NCI-H524 (cell line): ENCODE measurements at places on chromosomes 7 and 10.

DNA sequence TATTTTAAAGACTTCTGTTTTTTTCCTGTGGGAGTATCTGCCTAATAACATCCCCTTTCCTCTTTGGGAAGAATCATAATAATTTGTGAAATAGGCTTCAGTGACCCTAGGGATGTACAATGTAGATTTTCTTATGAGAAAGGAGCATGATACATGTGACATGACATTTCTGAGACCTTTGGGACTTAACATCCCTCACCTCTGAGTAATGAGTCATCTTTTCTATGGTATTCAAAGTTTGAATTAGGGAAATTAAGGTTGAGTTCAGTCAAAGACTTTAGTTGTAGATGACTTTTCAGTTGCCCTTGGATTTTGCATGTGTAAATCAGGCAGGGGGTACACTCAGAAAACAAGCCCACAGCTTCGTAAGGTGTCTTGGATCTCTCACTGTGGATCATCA lies 14.3 kb downstream of the GRK5 start:
- no peak for DNase-seq

GRCh38 chr10:970311-971149 lies 17.7 kb upstream of the GTPBP4 start:
- no peak for DNase-seq

DNA sequence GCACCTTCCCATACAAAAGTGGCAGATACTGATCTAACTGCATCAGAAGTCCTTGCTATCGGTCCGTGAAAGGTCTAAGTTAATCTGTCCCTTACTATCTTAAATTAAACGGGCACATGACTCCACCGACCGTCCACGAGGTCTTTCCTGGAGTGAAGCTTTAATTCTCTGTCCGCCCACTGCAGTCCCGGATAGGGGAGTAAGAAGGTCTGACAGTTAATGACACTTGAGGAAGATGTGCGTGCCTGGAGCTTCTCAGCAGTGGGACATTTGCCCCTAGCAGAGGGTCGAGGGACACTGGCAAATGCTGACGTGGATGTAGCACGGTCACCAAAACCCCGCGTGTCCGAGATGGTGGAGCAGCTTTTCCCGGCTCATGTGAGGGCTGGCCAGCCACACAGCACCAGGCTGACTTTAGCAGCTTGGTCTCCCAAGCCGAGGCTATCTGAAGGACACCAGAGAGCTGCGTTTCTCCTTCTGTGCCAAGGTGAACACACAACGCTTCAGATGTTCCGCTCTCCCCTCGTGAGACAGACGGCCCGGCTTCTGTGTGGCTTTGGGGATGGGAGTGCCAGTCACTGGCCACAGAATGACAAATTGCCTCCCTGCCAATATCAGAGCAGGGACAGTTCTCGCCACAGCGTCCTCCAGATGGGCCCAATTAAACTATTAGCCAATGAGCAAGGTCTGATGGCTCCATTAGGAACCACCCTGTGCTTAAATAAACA lies 86.6 kb downstream of the ADARB2 start:
- no peak for DNase-seq

DNA sequence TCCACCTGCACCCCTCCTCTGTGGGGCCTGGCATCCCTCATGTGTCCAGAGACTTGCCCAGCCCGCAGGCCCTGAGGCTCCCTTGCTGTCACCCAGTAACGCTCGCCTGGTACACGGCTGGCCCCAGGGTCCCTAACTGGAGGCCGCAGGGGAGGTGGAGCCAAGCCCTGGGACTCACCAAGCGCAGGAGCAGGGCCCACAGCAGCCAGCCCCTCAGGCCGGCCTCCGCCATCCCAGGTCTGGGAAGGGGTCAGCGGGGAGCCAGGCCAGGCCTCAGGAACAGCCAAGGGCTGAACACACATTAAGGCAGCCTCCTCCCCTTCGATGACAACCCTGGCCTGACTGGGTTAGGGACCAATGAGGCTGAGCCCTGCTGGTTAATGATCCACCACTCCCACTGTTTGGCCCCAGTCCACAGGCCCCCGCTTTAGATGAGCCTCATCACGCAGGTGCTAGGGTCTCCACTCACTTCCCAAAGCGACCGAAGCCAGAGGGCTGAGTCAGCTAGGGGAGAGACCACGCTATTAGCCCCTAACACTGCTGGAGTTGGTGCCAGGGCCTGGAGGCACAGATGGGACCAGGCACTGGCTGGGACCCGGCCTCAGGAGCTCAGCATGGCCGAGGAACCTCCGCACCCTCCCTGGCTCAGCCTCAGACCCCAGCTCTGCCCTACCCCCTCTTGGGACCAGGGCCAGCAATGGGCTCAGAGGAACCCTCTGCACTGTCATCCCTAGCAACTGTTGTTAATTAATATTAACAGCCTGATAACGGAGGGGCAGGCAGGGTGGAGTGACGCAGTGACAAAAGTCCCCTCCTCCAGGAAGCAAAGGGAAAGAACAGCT lies at the start of gene NPC1L1:
Gene NPC1L1, minus strand, starts transcription at position 303 of the 842 bp plus-strand sequence. Its CDS starts 71 bp downstream, at position 232.
- DNase-seq, result no peak

GRCh38 chr7:17126413-17127268 lies 171.8 kb upstream of the AHR start:
- DNase-seq, result no peak

DNA sequence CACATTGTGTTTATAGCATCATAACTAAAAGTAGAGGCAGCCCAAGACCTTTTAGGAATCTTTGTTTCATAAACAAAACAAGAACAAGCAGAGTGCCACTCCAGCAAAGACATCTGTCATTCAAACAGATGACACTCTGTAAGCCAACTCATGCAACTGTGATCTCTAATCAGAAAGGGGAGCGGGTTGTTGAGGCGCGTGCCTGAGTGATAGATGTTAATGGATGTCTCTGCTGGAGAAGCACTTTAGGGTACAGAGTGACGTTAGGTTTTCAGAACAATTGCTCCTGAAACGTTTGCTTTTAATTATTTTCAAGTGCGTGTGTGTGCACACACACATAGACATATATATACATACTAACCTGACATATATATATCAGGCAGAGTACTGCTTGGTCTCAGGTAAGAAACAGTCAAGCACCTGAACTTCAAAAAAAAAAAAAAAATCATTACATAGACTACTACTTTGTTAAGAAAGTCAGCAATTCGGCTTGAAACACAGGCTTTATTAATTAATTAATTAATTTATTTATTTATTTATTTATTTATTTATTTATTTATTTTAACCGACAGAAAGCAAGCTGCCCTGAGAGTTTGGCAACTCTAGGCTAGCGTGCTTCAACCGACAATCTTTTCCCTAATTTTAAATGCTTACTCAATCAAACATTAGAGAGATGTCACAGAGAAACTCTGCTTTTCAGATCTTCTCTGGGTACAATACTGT lies 109.1 kb downstream of the POU6F2 start:
- peak; percentile 29 for DNase-seq

GRCh38 chr10:124099604-124100003 lies 6.2 kb upstream of the CHST15 start:
- no peak for DNase-seq

DNA sequence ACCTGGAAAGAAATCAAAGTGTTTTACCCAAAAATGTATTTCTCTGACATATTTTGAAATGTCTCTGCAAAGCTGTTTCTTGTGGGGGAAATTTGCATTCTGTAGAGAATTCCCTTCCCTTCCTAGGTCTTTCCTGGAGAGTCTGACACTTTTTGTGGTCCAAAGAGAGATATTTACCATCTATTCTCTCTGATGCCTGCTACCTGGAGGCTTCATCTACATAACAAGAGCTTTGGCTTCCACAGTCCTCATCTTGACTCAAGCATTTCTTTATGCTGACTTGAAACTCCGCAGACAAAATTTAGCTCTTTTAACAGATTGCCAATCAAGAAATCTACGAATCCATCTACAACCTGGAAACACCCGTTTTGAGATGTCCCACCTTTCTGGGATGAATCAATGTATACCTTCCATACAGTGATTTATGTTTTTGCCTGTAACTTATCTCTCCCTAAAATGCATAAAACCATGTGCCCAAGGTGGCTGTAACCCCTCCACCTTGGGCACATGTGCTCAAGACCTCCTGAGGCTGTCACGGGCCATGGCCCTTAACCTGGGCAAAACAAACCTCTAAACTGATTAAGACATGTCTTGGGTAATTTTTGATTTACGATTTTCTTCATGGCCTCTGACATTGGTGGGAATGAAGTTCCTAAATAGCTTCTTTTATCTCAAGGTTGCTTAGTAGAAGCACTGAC lies 334.7 kb downstream of the GALNT17 start:
- DNase-seq, result no peak

- DNase-seq, result no peak
Measured at GRCh38 chr7:65749518-65749917, 123.4 kb upstream of the VKORC1L1 start.

- no peak for DNase-seq
Measured at GRCh38 chr10:133530506-133530905, 3.3 kb downstream of the CYP2E1 start.

DNA sequence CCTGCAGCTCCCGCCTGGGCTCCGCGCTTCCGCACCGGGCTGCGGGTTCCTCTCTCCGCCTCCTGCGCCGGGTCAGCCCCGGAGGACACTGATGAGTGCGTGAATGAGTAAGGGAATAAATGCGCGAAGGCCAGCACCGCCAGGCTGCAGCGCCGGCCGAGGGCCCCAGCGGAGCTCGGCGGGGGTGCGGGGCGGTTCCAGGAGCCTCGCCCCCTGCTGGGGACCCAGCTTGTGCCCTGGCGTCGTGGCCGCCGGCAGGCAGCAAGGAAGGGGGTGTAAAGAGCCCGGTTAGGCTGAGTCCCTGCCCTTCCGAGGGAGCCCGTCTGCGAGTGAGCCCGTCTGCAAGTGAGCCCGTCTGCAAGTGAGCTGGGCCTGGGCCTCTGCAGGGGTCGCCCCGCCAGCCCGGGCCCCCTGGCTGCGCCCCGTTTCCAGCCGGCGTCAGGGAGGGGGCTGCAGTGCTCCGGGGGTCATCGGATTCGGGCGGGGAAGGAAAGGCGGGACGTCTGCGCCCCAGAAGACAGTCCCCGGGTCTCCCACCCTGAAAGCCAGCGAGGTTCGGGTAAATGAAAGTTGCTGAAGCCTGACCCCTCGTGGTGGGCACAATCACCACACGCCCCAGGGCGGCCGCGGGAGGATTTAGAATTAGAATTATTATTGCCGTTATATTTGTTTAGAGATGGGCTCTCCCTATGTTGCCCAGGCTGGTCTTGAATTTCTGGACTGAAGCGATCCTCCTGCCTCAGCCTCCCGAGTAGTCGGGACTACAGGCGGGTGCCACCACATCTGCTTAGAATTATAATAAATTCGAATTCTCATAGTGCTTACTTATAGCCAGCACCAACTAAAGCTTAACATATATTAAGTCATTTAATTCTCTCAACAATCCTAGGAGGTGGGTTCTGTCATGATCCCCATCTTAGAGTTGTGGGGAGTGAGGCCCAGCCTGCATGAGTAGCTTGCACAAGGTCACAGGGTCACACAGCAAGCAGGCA lies 8.6 kb upstream of the CRYGN start:
- DNase-seq, result peak; percentile 47

DNA sequence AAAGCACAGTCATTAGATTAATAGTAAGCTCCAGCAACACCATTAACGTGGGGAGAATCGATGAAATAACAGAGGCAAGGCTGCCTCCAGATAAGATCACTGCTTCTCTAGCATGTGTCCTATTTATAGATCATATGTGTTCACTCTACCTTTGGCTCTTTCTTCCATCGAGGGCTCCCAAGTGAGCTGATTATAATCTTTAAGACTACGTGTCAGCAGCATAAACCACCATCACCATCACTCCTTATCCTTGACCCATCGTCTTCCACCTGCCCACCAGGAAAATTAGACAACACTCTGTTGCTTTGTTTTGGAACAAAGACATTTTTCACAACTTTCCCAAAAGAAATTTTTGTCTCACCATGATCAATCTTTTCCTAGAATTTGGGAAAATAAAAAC lies 71.2 kb upstream of the CARD11 start:
- no peak for DNase-seq

GRCh38 chr10:78628976-78629375 lies 439.8 kb upstream of the ZMIZ1 start:
- DNase-seq, result no peak

DNA sequence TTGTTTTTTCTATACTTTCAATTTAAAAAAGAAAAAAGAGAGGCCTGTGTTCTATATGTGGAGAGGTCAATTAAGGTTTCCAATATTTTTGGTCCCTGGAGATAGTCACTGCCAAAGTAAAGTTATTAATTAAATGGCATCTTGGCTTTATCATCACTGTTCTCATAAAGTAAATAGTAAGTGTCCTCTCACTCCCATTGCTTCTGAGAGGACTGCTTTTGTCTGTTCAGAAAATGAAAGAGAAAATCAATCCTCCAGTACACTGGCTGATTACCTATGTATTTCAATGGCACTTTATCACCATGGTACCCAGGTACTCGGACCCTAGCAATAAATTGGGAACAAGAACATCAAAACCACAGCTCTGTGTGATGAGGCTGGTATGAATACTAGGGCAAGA lies 94.0 kb downstream of the RNLS start:
- DNase-seq, result no peak

- no peak for DNase-seq
Measured at GRCh38 chr10:21385536-21385935, 139.9 kb downstream of the SKIDA1 start.

GRCh38 chr7:135653340-135654080 lies 8.8 kb upstream of the STMP1 start:
- DNase-seq, result no peak

DNA sequence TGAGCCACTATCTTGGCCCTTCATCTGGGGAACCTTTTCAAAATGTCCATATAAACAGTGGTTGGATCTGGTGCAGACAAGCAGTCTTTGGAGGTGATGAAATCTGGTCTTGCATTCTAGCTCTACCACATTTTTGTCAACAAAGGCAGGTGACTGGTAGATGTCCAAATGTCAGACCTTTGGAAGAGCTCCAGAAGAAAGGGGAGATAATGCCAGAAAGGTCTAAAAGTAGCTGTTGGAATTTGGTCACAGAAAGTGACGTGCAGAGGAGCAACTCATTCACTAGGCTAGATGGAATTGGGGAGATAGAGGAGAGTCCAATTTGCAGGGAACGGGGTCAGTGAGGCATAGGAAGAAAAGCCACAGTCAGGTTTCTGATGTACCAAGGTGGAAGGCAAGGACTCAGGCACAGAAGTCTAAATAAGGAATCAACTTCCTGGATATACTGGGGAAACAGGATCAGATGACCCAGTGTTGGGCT lies 36.4 kb upstream of the WAC start:
- no peak for DNase-seq

- no peak for DNase-seq
Measured at GRCh38 chr7:151082141-151083070, 887 bp downstream of the TMUB1 start.
